ENCODE measurements at places on chromosomes 3 and 15. TPM values are rescaled to one million over a fixed set of nuclear protein-coding genes. Genes with fewer than 3 reads are reported as not detected.
A peak's percentile ranks its signal among the peaks of the same experiment; 100 is the strongest.

Gene PDE12
- total RNA-seq: 21.6 TPM

- DNase-seq: no peak
These were observed 16.5 kb downstream of the AADACL2 start for GRCh38 chr3:151750181-151750580.

- peak; percentile 90 for DNase-seq
These were observed 151.0 kb downstream of the TJP1 start for GRCh38 chr15:29670998-29671981.

Gene MESD
- 41.0 TPM for total RNA-seq

DNA sequence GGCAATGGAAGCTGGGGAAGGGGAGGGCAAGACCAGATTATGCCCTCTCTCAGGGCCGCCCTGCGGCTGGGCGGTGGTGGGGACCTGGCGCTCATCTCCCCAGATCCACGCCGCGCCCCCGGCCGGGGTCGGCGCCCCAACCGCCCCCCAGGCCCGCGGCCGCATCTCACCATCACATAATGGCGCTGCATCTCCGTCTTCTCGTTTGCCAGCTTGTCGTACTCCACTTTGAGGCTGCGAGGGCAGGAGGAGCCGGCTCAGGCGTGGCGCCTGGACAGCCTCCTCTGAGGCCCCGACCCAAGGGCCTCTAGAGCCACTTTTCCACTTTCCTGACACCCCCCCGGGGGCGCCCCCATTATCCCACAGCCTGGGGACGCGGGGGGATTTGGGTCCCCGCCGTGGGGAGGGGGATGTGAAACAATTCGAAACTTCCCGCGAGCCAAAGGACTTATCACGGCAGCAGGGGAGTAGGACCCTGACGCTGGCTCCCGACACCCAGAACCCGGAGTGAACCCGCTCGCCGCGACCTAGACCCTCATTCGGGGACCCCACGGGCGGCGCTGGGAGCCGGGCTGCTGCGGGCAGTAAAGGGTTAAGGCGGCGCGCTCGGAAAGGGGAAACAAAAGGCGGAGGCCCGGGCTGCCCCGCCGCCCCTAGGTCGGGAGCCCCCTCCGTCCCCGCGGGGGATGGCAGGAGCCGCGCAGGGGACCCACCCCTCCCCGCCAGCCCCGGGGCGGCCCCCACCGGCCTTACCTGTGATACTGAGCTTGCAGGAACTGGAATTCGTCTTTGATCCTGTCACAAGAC is 2.1 kb downstream of the TLE3 start:
- no peak for DNase-seq

GRCh38 chr3:16189201-16189600 is 14.7 kb downstream of the GALNT15 start:
- DNase-seq: no peak

DNA sequence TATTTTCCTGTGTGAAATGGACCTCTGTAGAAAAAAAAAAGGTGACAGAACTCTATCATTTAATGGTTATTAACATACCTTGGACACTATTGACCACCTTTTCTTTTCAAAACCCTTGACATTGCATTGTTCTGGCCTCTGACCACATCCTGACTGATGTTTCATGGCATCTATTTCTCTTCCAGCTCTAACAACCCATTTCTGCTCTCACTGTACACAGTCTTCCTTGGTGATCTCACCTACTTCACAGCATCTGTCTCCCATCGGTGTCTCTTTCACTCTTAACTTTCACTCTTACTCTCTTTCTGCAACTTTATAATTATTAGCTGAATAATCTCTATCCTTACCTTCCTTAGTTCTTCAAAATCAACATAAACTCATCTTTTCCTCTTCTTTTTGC is 217.4 kb upstream of the CD96 start:
- no peak for DNase-seq

DNA sequence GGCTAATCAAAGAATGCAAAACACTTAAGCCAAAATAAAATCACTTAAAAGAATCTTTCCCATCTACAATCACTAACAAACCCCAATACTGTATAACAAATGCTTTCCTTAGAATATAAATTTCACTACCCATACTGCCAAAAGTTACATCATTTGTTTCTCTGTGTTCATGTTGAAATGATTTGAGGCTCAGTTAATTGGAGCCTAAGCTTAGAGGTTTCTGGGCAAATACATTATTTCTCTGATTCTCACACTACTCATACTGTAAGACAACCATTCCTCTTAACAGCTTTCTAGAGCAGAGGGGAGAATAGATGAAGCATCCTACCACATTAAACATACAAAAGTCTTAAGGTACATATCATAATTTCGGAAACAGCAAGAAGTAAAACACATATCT is 2.1 kb downstream of the RIOX2 start:
- DNase-seq: no peak

Gene GASK1A
- not detected for total RNA-seq

DNA sequence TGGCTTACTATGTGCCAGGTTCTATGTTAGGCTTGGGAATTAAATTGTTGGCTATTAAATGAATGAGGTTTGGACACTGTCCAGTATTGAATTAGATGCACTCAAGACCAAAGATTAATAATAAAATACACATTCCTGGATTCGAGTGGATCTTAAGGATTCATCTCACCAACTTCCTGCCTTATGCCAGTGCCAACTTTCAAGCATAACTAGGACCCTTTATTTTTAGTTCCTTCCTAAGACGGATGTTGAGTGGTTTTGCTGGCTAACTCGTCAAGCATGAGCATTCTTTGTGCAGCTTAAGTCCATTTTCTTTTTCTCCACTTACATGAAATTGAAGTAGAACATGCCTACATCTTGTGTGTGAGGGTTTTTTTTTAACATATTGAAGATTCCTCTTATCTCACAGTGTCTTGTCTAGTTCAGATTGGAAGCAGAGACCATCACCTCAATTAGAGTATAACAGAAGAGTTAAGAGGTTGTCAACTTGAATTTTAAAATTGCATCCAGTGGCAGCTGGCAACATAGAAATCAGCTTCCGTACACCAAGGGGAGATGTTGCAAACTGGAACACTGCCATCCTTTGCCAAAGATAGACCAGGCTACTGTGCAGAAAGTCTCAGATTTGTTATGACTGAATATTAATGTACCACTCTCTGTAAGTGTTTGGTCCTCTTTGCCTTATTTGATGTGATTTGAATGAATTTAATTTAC is 106.3 kb upstream of the BFSP2 start:
- no peak for DNase-seq

DNA sequence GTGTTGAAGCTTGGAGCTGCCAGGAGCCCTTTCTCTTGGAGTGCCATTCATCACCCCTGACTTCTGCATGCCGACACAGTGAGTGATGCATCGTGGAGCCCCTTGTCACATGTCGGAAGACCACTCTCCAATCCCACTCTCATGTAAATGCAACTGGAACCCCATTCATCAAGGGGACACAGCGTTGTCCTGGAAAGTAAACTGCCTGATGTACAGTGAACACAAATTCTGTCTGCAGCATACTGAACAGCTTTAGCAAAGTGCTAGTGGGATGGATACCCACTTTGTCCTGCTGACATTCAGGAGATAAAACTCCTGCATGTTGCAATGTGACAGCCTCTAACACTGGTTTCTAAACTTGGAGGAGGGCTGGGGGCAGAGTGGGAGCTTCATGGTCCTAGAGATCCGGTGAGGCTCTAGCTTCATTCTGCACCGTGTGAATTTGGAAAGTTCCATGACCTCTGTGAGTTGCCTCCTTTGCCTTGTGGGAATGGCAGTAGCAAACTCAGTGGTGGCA is 194.8 kb downstream of the CLSTN2 start:
- no peak for DNase-seq

DNA sequence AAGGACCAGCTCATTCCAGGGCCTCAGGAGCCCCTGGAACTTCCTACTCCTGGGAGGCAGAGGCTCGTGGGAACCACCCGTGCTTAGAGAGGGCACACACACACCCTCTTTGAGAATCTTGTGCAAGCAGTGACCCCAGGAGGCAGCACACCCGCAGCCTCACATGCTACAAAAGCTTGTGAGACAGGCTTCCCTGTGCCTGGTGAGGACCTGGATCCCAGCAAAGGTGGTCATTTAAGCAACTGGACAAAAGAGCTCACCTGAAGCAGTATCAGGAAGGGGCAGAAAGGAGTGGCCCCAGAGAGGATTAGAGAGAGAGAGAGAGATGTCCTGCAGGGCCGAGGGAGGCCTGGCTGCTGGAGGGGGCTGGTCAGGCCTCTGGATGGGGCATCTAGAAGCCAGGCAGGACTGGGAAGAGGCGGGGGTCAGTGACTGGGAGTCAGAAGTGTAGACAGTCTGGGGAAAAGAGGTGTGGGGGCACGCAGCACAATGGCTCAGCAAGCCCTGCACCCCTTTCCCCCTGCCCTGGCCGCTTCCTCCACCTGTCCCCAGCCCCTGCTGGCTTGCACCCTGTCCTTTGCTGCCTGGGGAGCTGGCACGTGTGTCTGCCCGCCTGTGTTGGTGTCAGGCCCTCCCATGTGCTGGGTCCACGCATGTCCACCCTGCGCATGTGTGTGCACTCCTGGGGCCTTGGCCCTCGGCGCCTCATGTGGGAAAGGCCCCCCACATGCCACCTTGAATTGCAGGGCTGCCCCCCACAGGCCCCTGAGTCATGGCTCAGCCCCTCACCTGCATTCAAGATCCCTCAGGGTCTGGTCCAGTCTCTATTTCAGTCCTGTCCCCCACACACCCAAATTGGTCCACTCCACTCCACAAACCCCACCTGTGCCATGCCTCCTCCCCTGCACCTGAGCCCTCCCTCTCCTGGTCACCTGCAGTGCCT is 36.9 kb downstream of the TSPAN3 start:
- no peak for DNase-seq

DNA sequence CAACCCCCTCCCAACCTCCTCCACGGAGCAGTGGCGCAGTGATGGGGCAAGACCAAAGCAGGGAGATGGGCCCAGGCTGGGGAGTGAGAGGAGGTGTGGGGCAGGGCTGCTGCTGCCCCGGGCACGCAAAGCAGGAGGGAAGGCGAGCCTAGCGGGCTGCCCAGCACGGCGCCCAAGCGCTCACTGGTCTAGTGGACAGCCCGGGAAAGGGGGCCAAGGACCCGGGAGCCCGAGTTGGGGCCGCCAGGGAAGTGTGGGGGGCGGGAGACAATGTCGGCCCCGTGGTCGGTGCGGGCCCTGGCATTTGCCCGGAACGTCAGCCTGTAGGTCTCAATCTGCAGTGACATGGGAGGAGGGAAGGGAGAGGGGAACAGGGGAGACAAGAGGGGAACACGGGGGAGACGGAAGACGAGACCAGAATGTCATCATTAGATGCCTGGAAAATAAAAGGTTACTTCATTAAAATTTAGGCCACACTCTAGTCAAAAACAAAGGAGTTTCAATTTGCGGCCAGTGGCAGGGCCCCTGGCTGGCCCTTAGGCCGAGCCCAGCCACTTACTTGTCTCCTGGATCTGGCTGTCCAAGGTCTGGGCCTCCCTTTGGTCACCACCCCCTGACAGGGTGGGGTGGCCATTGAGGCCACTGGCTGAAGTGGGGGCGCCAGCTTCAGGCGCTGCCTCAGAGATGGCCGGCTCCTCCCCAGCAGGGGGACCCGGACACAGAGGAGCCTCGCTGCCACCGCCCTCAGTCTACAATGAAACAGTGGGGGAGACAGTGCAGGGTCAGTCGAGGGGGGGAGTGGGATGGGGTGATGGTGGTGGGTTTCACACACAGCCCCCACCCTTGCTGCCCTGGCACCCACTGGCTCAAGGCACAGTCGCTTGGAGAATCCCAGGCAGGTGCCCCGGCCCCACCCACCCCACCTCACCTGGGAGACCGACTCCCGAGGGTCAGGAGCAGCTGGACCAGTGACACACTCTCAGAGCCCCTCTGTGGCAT is 50.0 kb downstream of the DHX30 start:
- DNase-seq: no peak

GRCh38 chr15:53000409-53000808 is 210.3 kb upstream of the ONECUT1 start:
- no peak for DNase-seq

Gene ALS2CL
- 2.4 TPM for total RNA-seq

DNA sequence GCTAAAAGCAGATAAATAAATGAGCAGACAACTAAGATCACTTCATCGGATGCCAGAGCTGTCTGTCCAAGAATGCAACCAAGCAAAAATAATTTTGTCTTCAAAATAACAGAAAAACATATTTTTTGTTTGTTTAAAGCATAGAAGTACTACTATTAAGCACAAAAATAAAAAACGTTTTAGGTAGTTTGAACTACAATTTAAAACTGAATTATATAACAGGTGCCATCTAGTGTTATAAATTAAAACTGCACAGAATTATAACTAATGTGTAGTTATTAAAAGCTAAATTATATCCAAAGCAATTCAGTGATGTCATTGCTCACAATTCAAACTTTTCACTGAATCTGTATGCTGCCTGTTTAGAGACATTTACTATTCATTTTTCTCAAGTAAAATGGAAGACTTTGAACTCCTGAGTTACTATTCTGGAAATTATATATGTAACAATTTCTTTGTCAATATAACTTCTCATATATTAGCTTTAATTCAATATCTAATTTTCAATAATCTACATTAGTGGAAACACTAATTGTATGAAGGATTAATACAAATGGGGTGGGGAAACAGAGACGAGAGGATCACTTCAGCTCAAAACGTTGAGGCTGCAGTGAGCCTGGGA is 29.5 kb downstream of the LINS1 start:
- DNase-seq: peak; percentile 6

GRCh38 chr3:157284688-157285087 is 124.7 kb upstream of the CCNL1 start:
- no peak for DNase-seq

- no peak for DNase-seq
These were observed 103.0 kb upstream of the TGFBR2 start for GRCh38 chr3:30503446-30503845.

Gene AMT
- 3.2 TPM for total RNA-seq

DNA sequence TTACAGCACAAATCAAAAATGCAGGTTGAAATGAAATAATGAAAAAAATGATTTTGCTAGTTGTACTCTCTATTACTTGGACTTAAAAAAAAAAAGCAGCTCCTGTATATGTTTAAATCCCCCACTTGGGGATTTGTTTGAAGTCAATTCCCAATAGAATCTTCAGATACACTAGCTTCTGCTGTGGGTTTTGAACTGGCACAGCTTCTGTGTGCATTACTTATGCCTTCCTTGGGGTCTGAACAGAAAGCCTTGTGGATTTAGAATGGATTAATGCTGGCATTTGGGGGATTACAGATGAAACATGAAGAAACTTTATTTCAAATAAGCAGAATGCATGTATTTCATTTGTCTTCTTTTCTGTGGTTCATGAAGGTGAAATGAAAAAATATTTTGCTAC is 513.2 kb upstream of the TBL1XR1 start:
- no peak for DNase-seq

Gene FETUB
- not detected for total RNA-seq

Gene GOLGA6A
- not detected for total RNA-seq

Gene MINAR1
- 0.48 TPM for total RNA-seq

GRCh38 chr15:40660686-40661085 is 34.3 kb upstream of the RAD51 start:
- DNase-seq: no peak

All from HFFc6 (cell line).